ENCODE measurements at places on chromosomes 5 and 9. TPM values are rescaled to one million over a fixed set of nuclear protein-coding genes. Genes with fewer than 3 reads are reported as not detected.

- DNase-seq, result no peak
Observed at GRCh38 chr9:94822273-94822672, 95.8 kb downstream of the AOPEP start.

DNA sequence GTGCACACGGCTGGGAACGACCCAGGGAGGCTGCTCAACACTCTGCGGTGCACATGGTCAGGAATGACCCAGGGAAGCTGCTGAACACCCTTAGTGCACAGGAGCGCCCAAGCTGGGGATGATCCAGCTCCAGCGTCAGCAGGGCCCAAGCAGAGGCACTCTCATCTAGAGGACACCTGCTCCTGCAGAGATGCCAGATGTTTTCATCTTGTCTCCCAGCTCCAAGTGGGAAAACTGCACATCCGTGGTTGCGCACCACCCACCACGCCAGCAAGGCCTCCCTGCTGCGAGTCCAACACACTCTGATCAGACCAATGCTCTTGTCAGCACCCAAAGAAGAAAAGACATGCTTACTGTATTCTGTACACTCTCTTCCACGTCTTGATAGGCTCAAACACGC lies 34.1 kb downstream of the UBE2QL1 start:
- DNase-seq, result no peak

- DNase-seq, result no peak
Observed at GRCh38 chr9:114027159-114027862, 50.8 kb downstream of the AMBP start.

GRCh38 chr9:113520109-113520642 lies 56.6 kb downstream of the RGS3 start:
- DNase-seq, result no peak

GRCh38 chr5:19240170-19240569 lies 747.8 kb downstream of the CDH18 start:
- DNase-seq, result no peak

DNA sequence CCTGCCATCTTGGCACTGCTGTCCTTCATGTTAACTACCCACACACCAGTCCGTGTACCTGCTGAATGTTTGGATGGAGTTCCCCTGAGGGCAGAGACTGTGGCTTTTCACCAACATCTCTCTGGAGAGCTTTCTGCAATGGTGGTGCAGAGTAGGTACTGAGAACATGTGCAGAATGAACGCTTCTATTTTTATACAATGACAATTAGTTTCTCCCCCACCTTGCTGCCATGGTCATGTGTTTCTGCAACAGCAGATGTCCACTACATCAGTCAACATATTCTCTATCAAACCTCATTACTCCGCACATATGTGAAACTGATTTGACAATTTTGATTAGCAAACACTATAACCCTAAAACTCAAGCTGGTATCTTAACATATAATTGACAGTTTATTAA lies 14.5 kb downstream of the PTCH1 start:
- no peak for DNase-seq

GRCh38 chr5:34003941-34004340 lies 3.9 kb downstream of the AMACR start:
- no peak for DNase-seq

DNA sequence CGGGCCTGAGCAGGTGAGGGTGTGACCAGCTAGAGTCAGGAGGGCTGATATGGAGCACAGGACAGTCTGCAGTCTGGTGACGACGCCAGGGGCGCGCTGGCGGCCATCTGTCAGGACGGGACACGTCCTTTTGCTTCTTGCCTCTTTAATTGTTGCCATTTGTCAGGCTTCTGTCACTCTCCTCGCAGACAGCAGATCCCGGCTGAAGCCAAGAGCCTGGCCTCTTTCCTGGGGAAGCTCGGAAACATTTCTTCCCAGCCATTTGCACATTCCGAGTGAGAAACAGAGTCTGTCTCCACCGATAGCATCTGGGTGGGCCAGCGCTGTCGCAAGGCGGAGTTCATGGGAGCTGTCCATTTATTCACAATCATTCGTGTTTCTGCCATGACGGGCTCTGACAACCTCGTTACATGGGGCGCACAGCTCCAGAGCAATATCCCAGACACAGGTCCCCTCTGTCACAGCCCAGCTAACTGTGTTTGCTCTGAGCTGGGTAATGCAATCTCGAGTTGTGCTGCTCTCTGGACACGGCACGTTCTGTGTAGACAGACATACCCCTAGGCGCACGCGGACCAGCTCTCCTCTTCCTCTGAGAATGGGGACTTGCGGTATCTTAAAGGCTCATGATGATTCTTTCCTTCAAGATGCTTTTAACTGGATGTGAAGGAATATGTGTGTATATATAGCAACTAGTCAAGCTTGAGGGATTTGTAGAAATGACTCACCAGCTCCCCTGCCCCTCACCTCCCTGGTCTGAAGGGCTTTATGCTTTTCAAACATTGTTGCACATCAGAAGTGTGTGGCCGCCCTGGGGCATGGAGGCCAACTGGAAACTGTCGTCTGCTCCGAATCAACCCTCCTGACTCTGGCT lies 105.3 kb upstream of the FCN2 start:
- no peak for DNase-seq

DNA sequence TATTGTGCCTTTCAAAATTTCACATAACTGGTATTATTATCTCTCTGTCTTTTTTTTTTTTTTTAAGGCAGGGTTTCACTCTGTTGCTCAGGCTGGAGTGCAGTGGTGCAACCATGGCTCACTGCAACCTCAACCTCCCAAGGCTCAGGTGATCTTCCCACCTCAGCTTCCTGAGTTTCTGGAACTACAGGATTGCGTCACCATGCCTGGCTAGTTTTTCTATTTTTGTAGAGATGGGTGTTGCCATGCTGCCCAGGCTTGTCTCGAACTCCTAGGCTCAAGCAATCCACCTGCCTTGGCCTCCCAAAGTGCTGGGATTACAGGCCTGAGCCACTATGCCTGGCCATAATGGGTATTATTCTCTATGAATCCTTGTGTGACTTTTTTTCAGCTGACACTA lies 402.3 kb upstream of the SMARCA2 start:
- no peak for DNase-seq

DNA sequence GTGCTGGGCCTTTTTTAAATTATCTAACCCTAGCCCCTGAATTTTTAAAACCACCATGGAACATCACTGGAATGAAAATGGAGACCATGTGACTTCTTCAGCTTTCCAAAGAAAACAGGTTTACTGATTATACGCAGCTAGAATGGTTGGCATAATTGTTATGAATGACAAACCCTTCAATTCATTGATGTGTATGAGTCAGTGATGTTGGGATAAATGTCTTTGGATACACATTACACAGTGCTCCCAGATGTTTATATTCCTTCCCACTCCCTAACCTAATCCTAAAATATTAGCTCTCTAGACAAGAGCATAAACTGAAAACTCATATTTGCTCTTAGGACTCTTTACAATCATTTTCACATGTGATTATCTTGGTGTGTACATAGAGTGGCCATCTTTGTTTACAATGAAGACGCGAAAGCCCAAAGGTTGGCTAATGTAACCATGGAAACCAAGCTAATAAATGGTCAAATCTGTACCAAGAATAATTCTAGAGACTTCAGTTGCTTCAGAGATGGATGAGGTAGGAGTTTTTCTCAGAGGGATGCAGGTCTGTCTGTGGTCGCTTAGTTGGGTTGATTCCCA lies 131.2 kb upstream of the HMHB1 start:
- no peak for DNase-seq

DNA sequence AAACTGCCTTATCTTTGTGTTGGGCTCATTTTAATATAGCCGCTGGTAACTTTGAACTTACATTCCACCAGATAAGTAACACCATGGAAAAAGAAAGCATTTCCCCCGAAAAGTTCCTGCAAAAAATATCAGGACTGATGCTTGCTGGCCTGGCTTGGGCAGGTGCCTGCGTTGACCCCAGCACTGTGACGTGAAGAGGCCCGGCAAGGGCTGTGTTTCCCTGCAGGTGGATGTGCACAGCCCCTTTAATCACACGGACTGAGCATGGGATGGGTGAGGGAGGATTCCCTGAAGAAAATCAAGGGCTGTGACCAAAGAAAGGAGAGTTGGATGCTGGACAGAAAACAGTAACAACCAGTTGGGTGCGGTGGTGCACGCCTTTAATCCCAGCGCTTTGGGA lies 138.2 kb downstream of the NSG2 start:
- no peak for DNase-seq

DNA sequence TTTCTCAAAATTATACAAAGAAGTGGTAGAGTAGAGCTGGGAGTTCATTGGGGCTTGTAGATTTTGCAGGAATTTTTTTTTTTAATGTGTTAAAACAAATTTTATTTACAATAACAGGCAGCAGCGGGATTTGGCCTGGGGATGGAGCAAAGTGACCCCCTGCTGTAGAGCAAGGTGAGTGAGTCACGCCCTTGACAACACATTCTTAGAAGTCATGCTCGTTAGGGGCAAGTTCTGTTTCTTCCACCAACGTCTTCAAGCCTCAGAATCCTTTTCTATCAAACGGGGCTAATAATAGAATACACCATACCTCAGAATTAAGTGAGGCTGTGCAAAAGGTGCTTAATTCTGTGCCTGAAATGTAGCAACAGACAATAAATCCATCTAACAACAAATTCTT lies 1.1 kb upstream of the ANKDD1B start:
- no peak for DNase-seq

DNA sequence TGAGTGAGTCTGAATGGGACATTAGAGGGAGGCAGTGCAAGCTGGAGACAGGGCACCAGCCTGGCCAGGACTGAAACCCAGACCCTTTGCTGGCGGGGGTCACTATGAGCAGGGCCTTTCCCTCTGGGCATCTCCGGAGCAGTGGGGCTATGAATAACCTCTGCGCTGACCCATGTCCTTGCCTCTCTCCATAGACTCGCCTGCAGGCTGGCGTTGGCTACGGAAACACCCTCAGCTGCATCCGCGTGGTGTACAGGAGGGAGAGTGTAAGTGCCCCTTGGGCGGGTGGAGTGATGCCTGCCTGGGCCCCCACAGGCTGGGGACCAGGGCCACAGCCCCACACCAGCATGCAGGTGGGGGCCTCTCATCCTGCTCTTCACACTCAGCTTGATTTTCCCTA lies 15.8 kb downstream of the SLC25A48 start:
- no peak for DNase-seq

DNA sequence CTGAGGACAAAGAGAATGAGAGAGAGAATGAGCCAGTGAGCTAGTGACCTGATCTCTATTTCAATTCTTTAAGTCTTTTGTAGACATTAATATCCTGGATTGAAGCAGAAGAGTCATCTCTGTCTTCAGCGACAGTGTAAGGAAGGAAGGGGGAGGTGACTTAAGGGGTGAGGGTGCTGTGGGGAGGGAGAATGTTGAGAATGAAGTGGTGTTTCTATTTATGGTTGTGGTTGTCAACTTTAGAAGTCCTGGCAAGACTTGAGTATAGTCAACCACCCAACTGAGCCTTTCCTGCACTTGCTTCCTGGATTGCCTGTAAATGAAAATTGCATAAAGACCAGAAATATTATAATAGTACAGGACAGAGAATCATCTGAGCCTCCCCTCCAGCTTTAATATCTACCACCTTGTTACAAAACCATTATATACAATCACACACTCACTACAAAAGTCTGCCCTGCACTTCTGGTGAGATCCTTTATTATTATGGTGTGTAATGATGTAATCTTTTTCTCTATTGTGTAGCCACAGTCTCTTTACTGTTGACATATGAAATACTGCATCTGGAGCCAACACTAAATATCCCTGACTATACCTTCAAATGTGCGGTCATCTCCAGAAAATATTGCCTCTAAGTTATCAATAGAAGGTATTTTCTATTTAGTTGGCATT lies 91.7 kb downstream of the NTRK2 start:
- no peak for DNase-seq

DNA sequence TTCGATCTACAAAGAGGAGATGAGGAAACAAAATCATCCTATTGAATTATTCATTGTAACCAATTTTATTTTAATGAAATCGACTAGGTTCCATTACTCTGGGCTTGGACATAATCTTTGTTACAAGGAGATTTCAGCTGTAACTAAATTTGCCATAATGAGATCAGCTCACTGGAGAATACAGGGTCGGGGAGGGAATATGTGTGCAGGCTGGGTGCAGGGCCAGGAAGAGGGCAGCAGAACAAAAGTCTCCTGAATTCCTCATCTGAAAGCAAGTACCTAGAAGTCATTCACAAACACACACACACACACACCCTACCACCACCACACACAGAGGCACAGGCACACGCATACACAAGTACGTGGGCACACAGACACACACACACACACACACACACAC lies 151.2 kb downstream of the PAPPA start:
- no peak for DNase-seq

- DNase-seq, result no peak
Observed at GRCh38 chr9:85062385-85063022, 393.0 kb downstream of the NTRK2 start.

DNA sequence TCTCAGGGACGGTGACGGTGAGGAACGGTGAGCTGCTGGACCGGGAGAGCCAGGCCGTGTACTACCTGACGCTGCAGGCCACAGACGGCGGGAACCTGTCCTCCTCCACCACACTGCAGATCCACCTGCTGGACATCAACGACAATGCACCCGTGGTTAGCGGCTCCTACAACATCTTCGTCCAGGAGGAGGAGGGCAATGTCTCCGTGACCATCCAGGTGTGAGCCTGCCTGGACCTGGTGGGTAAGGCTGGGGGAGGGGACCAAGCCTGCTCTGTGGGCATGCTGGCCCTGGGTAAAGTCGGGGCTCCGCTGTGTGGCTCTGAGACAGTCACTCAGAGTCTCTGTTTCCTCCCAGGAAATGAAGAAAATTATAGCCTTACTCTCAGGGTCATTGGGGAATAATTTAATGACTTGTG lies 29.3 kb downstream of the CDHR2 start:
- DNase-seq, result no peak

DNA sequence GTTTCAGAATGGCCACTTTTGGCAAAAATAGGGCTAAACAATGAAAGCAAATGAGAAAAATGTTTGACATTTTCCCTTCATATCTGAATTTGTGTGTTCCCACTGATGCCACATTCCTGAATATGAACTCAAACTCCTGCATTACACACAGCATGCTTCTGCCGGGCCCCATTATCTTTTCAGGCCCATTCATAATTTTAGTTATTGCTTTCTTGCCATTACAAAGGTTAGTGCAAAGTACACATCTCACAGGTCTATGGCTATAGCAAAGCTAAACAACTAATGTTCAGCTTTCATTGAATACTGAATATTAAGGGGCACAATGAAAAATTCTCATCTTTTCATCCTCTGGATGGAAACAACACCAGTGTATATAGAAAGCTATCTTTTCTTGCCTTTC lies 568.9 kb upstream of the ZNF608 start:
- no peak for DNase-seq

DNA sequence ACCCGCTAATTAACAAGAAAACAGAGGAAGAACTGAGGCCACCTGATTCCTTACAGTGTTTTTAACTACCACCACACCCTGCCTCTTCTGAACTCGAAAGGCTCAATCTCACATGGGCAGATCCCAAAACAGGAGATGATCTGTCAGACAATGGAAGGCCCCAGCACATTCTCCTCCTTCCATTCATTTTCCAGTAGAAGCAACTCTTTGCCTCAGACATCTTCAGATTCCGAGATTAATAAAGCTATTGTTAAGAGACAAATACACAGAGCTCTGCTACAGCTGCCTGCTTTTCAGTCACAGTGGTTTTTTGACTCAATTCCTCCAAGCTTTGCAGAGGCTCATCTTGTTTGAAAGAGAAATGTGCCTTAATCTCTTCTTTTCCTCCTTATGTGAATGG lies 127.2 kb upstream of the ADAMTSL1 start:
- no peak for DNase-seq

Gene GRIA1
- 2.4 TPM for polyA plus RNA-seq

Gene IL31RA
- not detected for polyA plus RNA-seq

Gene ADAMTS19
- 6.4 TPM for polyA plus RNA-seq

Gene SH3TC2
- 0.23 TPM for polyA plus RNA-seq

Gene FCHO2
- 25.3 TPM for polyA plus RNA-seq

Gene OBP2B
- not detected for polyA plus RNA-seq

Gene ADRA1B
- 2.8 TPM for polyA plus RNA-seq

Gene AIF1L
- polyA plus RNA-seq, result 395 TPM

Gene RAD50
- polyA plus RNA-seq, result 36.6 TPM

Gene SHROOM1
- polyA plus RNA-seq, result 10.8 TPM

Gene DMRTA1
- polyA plus RNA-seq, result 1.9 TPM

All from renal cortex interstitium (tissue), 15 donors.